ENCODE measurements at places on chromosomes 13 and 19.

GRCh38 chr19:16161840-16162239 is 11.5 kb downstream of the CIB3 start:
- no peak for DNase-seq

DNA sequence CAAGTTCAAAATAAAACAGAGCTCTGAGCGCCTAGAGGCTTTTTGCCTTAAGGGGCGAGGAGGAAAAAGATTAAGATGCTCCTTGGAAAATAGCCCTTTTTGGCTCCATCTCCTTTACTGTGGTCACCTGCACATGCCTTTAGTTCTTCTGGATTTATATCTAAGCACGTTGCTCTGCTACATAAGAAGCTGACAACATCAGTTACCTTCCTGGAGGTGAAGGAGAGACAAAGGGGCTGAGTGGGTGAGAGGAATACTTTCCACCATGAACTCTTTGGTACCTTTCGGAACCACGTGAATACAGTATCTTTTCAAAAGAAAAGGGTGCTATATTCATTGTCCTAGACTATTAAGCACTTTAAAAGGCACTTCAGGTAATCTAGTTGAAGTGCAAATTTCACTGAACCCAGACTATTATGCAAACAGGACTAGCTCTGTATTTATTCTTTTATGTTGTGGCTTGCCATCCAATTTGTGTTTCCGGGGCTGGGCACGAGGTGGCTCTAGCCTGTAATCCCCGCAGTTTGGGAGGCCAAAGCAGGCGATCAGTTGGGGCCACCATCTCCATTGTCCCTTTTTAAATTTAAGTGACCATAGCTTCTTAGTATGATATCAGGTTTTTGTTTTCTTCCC is 201.5 kb downstream of the TM9SF2 start:
- DNase-seq = no peak

DNA sequence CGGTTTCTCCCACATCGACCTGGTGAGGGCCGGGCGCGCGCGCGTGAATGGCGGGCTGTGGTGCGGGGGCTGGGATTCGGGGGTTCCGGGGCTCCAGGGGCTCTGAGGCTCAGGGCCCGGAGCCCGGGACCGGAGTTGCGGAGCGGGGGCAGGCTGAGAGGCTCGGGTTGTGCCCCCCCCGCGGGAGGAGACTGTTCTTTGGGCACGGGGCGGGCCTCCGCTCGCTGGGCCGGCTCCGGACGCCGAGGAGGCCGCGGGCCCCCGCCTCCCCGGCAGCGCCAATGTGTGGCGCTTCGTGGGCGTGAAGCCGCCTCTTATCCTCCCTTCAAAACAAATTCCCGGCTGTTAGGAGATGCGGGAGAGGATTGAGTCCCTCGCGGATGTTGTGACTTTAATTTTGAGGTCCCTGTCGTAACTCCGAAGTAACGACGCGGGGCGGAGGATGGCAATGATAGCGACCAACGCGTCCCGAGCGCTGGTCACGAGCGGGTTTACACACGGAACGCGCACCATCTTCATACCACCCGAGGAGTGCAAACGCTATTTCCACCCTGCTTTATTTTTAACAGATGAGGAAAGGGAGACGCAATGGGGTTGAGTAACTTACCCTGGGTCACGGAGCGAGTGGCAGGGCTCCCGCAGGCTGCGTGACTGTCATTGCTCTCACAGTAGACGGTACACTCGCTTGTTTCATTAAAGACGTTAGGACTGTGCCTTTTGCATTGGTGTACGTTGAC is 536 bp downstream of the UBA2 start:
- no peak for DNase-seq

DNA sequence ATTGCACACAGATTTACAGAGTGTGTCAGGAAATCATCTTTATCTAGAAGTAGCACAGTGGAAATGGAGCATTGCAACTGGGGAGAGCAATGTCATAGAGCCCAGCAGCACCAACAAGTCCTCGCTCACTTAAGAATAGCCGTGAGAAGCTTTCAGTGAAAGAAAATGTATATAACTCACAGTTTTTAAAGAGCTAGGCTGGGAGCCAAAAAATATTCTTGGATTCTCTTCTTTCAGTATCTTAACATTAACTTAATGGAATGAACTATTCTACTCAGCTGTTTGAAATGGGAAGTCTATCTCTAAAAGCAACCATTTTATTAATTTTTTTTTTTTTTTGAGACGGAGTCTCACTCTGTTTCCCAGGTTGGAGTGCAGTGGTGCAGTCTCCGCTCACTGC is 329.6 kb downstream of the COG6 start:
- no peak for DNase-seq

- DNase-seq = no peak
Measured at GRCh38 chr19:14054721-14055120, 7.2 kb downstream of the PALM3 start.

- DNase-seq = no peak
Measured at GRCh38 chr19:34990578-34991192, 9.4 kb upstream of the GRAMD1A start.

- no peak for DNase-seq
Measured at GRCh38 chr13:67004511-67004910, 225.6 kb downstream of the PCDH9 start.

DNA sequence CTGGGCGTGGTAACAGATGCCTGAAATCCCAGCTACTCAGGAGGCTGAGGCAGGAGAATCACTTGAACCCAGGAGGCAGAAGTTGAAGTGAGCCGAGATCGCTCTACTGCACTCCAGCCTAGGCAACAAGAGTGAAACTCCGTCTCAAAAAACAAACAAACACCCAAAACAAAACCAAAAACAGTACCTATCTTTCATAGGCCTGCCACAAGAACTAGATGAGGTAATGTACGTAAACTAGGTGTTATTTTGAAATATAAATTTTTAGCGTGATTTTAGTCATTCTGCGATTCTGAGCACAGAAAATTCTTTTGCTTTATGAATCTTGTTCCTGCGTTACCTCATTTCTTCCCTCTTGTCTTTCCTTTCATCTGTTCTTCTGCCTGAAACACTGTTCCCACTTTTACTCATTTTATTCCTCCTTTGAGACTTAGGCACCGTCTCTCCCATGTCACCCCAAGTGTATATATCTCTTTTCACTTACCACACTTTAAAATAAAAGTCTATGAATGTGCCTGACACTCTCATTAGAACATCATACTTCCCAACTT is 238.2 kb upstream of the HTR2A start:
- DNase-seq = no peak

- no peak for DNase-seq
Measured at GRCh38 chr13:51942189-51942588, 69.1 kb downstream of the ATP7B start.

- DNase-seq = no peak
Measured at GRCh38 chr13:48808683-48809082, 155.0 kb downstream of the CYSLTR2 start.

DNA sequence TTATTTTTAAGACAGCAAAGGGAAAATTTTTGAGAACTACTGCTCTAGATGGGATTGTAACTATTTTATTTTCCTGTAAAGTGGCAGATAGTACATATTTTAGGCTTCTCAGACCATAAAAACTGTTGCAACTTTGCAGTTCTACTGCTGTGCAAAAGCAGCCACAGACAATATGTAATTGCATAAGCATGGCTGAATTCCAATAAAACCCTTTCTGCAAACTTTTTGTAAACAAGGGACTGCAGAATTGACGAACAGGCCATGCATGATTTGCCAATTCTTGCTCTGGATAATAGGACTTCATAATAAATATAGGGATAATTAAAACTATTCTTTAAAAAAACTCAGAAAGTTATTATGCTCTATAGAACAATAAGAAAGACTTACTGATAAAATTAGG is 149.1 kb downstream of the SLITRK5 start:
- no peak for DNase-seq

DNA sequence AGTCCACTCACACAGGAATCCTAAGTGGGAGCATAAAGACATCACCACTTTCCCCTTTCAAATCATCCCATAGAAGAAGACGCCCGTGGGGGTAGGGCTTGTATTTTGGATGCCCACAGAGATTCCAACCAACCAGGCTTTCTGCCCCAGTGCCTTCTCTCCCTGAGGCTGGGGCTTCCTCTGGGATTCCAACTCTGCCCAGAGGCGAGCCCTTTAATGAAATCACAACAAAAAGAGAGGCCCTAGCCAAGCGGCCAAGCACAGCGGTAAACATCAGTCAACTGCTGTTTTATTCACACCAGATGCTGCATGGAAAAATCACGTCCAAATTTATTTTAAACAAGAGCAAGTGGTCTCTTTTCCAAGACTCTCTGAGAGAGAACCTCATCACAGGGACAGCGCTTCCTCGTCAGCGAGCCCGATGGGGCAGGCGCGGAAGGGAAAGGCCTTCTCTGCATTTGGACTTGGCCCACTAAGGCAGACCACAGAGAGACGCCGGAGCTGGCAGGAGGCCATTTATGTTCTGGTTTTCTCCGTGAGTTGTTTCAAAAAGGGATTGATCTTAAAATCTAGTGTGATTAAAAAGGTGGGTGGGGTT is 31.5 kb downstream of the ADPRHL1 start:
- DNase-seq = no peak

Data from stimulated activated CD8-positive, alpha-beta memory T cell treated with anti-CD3 and anti-CD28 coated beads, Interleukin-7, amount 100 ng/mL, for 4 hours (primary cell).